Esophagus squamous epithelium (tissue), 5 donors: ENCODE measurements at places on chromosomes 4 and X.

GRCh38 chr4:127558088-127558487 lies 74.7 kb upstream of the INTU start:
- DNase-seq = no peak

DNA sequence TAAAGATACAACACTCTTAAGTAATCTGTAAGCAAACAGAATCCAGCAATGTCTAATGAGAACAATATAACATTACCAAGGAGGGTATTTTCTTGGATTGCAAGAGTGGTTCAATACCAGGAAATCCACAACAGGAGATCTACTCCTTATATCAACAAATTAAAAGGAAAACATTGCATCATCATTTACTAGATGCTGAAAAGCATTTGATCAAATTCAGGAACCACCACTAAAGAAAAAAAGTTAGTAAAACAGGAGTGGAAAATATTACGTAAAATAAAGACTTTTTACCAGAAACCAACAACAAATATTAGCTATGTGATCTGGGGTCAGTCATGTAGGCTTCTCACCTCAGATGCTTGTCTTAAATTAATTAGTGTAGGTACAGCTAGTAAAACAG lies 66.8 kb upstream of the MAB21L2 start:
- DNase-seq = no peak

GRCh38 chr4:139663561-139664138 lies 2.0 kb upstream of the MGST2 start:
- no peak for DNase-seq

DNA sequence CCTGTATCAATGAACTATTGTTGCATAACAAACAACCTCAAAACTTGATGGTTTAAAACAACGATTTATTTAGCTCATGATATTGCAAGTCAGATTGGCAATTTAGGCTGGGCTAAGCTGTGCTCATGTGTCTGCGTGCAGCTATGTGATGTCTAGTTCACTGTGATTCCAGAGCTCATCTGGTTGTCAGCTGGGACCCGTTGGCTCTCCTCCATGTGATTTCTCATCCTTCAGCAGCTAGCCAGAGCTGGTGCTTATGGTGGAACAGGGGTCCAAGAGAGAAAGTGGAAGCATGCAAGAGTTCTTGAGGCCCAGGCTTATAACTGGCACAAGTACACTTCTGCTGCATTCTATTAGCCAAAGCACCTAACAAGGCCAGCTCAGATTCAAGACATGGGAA lies 28.8 kb upstream of the TRPC3 start:
- no peak for DNase-seq

- DNase-seq = no peak
These were observed 324.3 kb downstream of the GPAT3 start for GRCh38 chr4:83860200-83860599.

DNA sequence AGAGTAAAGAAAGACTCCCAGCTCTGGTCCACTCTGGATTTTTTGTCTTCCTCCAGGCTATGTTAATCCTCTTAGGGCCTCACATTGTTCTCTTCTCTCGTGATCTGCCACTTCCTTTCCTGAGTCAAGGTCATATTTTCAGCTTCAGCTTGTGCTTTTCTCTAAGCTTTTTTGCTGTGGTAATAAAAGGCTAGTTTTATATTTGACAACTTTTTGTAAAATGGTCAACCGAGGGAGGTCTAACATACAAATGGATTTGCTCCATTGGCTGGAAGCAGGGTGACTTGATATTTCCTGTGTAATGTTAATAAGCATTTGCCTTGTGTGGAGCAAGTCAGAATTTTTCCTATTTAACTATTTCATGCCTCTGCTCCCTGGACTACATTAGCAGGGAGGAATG lies 239.7 kb downstream of the RAB28 start:
- no peak for DNase-seq

DNA sequence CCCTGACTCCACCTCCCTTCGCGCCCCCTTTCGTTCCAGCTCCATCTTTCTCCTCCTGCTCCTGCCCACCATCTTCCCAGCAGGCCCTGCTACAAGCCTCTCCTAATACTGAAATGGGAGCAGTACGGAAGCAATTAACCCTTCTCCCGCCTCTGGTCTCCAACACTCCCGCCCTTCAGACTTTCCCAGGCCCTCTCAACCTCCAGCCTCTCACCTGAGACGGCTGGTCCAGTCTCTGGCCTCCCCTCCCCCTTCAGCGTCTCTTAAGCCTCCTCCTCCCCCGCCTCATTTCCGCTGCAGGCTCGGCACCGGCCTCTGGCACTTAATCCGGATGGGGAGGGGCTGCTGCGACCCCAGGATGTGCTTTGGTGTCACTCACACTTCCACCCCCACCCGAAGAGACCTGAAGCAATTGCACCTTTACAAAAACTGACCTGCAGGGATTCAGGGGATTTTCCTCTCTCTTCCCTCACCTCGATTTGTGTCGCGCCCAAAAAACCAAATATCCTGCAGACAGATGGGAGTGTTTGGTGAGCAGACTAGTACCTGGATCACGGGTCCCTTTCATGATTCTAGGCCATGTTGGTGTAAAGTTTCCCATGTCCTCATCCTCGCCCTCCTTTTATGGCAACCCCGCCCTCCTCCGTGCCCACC lies 657 bp downstream of the TCEAL8 start:
- DNase-seq = no peak

DNA sequence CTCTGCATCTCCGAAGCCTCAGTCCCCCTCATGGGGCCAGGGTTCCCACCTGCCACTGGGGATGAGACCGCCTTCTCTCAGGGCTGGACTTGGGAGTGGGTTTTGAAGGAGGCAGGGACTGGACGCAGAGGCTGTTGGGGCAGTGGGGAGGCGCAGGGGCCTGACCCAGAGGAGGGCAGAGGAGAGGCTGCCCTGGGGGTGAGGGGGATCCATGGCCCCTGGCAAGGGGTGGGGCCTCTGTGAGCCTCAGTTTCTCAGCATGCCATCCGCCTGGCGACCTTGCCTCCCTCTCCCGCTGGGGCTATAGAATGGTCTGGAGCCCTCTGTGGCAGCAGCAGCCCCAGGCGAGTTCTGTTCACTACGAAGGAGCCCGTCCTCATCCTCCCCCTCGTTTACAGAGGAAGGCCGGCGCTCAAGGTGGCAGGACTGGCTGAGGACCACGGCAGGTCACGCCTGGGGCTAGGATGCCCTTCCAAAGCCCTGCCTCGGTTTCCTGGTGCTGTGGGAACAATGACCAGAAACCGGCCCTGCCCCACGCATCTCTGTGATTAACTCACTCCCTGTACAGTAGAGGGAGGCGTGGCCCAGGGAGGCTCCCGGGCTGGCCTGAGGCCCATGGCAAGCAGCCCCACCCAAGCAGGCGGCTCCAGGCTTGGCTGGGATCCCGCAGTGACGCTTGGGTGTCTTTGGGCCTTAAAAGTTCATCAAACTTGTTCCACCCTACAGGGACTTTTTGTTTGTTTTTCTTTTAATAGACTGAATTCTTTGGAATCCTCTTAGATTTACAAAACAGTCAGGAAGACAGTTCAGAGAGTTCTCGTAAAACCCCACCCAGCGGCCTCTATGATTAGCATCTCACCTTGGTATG lies 16.0 kb upstream of the SH3TC1 start:
- DNase-seq = no peak

GRCh38 chr4:146269228-146269653 lies 54.9 kb downstream of the REELD1 start:
- no peak for DNase-seq

DNA sequence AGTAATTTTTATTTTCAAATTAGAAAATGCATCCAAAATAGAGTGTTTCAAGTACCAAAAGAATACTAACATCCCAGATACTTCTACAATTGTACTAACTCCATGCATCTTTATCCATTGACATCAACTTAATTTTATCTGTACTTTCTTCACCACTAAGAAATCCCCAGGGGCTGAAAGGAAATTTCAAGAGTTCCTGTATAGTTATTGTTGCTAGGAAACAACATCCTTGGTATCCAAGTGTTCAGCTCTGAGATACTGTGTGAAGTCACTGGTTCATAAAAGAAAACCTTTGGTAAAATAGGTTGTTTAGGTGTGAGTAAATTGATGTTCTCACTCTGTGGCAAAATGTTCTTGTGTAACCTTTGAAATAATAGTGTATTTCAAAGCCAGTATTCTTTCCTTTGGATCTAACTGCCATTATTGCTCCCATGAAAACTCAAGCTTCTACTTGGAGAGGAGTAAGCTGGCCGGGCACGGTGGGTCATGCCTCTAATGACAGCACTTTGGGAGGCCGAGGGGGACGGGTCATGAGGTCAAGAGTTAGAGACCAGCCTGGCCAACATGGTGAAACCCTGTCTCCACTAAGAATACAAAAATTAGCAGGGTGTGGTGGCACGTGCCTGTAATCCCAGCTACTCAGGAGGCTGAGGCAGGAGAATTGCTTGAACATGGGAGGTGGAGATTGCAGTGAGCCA lies 72.9 kb downstream of the COMMD8 start:
- DNase-seq = no peak

DNA sequence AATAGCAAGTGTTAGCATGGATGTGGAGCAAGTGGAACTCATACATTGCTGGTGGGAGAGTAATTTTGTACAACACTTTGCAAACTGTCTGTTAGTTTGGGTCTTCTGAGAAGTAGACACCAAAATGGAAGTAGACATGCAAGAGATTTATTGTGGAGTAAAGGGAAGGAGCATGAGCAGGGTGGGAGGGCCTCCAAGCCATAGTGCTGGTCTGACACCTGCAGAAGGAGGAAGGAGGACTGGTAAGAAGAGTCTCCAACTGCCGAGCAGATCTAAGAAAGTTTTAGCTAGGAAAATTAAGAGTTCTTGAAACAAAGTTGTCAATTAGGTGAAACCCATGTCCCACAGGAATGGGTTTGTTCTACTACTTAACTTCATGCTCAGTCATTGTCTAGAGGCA lies 64.0 kb upstream of the DDIT4L start:
- DNase-seq = no peak

DNA sequence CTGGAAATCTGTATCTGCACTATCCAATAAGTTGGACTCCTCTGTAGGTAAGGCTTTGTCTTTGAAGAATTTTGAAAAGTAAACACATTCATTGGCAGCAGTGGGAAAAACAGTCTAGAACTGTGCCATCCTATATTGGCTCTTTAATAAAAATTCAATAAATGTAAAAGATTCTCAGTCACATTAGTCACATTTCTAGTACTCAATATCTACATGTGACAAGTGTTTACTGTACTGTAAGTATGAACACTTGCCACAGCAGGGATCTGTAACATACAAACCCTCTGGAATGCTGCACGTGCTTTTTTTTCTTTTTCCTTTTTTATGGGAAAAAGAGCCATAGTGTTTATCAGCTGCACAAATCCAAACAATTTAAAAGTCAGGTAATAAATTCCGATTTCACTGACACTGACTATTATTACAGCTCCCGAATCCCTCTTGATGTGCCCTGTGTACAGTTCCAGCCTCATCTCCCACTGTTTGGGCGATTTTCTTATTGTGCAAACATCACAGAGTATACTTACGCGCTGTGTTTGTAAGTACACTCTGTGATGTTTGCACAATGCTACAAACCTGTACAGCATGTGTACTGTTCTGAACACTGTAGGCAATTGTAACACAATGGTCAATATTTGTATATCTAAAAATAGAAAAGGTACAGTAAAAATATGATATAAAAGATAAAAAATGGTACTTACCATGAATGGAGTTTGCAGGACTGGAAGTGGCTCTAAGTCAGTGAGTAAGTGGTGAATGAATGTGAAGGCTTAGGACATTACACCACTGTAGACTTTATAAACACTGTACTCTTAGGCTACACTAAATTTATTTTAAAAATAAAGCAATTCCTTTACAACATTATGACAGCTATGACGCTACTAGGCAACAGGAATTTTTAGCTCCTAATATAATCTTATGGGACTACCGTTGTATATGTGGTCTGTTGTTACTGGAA lies 8.7 kb downstream of the PYURF start:
- no peak for DNase-seq

- no peak for DNase-seq
These were observed 777.3 kb upstream of the GALNTL6 start for GRCh38 chr4:171035909-171036308.

DNA sequence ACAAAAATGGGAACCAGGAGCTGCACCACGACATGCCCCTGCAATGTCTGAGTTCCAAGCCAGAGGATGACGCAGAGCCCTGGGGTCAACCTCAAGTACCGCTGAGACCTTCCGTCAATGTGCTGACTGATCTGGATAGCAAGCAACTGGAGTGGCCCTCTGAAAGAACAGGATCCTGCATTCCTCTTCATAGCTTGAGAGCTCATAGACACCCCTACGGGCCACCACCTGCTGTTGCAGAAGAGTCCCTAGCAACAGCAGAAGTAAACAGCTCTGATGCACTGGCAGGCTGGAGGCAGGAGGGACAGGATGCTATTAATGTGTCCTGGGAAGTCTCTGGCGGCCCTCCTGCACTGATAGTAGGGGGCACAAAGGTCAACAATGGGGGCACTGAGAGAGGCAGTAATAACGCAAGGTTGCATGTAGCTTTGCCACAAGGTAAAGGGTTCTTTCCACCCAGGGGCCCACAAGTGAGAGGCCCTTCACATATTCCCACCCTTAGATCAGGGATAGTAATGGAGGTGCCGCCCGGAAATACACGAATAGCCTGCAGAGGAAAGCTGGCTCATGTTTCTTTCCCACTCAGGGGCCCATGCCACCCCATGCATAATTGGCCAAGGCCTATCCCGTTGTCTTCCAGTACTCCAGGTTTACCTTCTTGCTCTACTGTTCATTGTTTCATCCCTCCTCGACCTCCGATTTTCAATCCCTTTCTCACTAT lies 1.3 kb downstream of the PRR32 start:
- no peak for DNase-seq

DNA sequence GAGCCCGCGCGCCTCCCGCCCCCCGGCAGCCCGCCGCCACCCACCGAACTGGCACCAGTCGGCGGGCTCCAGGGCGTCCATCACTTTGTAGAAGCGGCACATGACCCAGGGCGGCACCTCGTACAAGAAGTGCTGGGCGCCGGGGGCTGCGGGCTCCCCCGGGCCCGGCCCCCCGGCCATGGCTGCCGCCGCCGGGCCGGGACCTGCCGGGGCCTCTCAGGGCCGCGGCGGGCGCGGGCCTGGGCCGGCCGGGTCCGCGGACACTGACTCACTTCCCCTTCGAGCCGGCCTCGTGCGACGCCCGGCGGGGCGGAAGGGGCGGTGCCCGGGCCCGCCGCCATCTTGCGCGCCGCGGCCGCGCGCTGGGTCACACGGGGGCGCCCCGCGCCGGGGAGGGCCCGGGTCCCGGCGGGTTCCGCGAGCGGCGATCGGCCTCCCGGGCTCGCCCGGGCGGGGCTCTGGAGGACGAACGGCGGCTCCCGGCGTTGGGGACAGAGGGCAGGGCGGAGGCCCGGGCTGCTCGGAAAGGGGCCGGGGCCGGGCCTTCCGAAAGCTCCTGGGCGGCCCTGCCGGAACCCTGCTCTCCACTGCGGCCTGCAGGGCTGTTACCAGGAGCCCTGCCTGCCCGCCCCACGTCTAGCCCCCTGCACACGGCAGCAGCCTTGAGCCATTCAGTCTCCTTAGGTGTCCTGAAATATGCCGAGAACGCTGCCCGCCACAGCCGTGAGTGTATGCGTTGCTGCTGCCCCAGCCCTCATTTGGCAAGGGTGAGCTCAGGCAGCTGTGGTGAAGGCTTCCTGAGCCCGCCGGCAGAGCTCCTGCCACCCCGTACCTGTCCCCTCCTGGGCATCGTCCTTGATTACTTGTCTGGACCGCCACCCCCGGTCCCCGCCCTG lies at the start of gene IRAK1:
IRAK1 (minus strand) TSS at position 270 of the 896 bp plus-strand sequence; CDS start at position 180, 90 bp downstream.
- DNase-seq = no peak
